Fibroblast of skin of right biceps (primary cell): ENCODE measurements at places on chromosomes 12 and 14.

DNA sequence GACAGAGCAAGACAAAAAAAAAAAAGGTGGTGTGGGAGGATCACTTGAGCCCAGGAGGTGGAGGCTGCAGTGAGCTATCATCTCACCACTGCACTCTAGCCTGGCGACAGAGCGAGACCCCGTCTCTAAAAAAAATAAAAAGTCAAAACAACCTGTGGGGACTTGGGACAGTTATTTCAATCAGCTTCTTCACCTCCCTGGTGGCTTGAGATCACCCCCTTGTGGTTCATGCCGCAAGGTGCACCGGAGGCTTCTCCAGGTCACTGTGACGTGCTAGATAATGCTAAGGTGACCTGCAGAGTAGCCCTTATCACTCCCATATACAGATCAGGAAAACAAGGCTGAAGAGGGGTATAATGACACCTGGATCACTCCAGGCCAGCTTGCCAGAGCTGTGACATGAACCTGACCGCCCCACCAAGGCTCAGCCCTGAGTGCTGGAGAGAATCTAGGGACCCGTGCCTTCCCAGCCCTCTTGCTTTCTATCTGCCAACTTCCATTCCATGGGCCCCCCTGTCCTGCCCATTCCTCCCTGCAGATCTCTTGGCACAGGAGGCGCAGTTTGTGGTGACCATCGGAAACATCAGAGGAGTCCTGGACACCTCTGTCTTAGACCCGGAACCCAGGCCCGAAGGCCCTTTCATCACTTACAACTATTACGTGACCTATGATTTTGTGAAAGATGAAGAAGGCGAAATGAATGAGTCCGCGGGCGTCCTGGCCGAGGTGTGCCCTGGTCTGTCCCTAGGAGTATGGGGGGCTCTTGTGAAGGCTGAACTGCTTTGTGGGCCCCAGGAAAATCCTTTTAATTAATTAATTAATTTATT lies 8.1 kb downstream of the LRRC43 start:
- DNase-seq = peak; percentile 52

DNA sequence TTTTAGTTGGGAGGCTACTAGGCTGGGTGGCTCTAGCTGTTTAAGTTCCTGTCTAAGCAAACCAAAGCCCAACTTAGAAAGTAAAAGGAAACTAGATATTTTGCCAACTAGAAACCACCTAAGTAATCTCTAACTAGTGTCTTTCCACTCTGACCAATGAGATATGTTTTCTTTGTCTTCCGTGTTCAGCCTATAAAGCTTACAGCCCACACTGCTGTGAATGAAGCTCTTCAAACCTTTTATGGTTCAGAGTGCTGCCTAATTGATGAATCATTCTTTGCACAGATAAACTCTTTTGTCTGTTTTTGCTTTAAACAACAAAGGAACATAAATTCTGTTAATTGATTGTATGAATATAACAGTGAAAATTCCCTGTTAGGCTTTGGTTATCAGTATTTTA lies 66.1 kb downstream of the FUT8 start:
- peak; percentile 59 for DNase-seq

- no peak for DNase-seq
Observed at GRCh38 chr12:130552483-130552996, 163.6 kb downstream of the RIMBP2 start.

- no peak for DNase-seq
Observed at GRCh38 chr12:938810-939209, 10.7 kb downstream of the RAD52 start.

DNA sequence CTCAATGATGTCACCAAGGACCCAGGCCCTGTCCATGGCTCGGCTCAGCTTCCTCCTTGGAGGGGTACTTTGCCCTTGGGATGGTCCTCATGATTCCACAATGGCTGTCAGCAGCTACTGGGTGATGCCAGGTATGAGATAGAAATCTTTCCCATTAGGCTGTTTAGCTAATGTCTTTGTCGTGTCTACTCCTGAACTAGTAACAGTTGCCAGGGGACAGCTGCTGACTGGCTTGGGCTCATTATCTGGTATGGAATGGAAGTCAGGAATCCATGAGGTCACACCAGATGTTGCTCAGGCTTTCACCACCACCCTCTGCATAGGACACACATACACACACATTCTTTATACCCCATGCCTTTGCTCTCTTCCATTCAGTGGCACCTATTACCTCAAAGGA lies 9.2 kb downstream of the PRPH start:
- DNase-seq = peak; percentile 21

DNA sequence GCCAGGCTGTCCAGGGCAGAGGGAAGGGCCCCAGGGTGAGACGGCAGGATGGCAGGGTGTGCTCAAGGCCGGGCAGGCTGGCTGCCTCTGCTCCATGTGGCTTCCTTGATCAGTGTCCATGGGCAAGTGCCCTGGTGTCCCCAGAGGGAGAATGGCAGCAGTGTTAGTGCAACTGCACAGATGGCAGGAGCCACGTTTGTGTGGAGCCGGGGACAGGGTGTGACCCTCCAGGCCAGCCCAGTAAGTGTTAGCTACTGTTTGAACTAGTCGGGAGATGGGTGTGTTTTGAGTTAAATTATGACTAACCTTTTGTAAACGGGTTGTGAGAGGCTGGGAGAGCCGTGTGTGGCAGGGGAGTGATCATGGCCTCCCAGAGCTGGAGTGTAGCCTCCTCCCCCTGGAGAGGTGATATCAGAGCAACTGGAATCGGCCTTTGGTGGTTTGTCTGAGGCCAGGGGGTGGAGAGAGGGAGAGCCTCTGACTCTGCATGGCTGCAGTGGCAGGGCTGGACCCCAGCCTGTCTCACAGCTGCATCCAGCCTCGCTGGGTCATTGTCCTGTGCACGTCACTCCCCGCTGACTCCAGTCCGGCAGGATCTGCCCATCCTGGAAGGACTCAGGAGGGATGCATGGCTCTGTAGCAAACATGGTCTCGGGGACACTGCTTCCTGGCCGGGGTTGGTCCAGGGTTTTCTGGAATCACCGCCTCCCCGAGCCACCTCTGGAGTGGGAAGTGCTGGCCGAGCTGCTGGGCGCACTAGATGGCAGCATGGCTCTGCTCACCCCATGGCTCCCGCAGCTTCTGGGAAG lies 27.8 kb downstream of the AACS start:
- peak; percentile 33 for DNase-seq

DNA sequence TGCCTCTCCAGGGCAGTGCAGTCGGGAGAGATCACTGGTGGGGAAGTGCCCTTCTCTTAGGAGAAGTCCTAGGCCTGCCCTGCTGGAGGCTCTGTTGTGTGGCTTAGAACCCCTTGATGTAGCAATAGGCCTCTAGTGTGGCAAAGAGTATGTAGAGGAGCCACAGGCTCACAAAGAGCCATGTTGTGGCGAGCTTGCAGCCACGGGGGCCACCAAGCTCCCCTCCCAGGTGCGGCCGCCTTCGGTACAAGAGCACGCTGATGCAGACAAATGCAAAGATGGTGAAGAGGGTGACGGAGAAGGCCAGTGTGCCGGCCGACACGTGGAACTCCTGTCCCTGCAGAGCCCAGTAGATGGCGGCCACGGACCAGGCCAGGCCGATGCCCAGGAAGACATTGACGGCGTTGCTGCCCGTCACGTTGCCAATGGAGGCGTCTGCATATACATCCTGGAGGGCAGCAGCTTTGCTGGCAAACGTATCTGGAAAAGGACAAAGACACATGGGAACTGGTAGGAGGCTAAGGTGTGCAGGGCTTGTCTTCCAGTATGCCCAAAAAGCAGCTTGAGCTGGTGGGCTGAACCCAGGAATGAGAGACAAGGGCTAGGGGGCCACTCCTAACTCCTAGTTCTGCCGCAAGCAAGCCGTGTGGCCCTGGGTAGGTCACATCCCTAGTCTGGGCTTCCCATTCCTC lies 142.8 kb downstream of the SLC8A3 start:
- DNase-seq = peak; percentile 40

GRCh38 chr12:111745211-111745610 lies 21.5 kb upstream of the ALDH2 start:
- DNase-seq = no peak

DNA sequence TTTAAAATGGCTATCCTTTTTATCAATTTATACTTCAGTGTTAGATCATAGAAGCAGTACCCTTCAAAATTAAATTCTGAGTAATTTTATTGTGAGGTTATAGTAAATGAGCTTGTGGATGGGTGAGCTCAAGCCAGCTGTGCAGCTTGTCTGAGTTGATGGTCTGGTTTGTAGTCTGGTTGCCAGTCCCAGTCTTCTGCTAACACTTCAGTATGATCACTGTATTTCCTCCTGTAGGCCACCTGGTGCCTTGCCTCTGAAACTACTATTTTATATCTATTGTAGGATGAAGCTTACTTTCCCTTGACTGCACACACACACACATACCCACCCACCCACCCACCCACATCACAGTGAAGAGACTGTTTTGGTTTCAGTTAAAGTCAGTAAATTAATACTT lies 496.4 kb downstream of the PCNX1 start:
- no peak for DNase-seq
